ENCODE measurements at places on chromosomes 11 and 22.

- DNase-seq = peak; percentile 52
Measured at GRCh38 chr11:10305262-10305963, 540 bp downstream of the ADM start.

- DNase-seq = no peak
Measured at GRCh38 chr11:41926339-41926738, 466.9 kb upstream of the LRRC4C start.

DNA sequence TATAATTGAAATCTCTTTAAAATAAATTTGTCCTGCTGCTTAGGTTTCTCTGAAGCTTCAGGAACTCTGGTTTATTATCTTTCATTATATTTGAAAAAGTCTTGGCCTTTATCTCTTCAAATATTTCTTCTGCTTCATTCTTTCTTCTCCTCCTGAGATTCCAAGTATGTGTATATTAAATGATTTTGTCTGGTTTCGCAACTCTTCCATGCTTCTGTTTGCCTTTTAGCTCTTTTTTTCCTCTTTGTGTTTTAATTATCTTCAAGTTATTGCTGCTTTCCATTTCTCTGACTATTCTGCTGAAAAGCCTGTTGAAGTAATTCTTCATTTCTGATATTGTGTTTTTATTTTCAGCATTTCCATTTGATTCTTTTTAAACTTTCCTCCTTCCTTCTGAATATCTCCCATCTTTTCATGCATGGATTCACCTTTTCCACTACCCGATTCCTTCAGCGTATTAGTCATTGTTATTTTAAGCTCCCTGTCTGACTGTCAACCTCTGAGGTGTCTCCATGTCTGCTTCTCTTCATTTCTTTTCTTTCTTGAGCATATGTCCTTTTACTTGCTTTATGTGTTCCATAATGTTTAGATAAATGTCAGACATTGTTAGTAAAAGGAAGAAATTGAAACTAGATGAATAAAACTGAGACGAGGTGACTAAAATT is 46.6 kb upstream of the CTSC start:
- DNase-seq = no peak

DNA sequence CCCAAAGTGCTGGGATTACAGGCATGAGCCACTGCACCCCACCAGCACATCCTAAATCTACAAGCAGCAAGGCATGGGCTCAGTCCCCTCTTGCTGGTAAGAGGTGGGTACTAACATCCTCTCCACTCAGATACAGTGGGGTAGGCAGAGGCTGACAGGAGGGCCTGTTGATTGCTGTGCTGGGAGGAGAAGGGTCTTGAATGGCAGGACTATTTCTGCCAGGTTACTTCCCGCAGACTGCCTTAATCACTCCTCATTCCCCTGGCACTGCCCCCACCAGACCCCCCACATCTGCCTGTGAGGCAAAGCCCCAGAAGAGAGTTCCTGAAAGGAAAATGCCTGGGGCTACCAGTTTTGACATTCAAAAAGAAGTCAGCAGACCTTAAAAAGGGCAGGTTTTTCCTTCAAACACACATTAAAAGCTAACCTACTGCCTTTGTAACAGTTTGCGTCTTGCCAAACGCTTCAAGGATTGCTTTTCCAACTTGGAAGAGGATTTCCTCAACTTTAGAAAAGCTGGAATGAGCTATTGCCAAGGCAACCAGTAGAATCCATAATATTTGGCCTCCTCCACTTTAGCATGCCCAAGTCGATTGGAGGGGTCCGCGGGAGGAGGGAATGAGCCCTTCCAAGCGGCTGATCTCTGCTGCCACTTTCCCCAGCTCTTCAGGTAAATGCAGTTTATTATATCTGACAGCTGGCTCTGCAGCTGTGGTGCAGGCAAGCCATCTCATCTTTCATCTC is 62.0 kb downstream of the FDX1 start:
- no peak for DNase-seq

DNA sequence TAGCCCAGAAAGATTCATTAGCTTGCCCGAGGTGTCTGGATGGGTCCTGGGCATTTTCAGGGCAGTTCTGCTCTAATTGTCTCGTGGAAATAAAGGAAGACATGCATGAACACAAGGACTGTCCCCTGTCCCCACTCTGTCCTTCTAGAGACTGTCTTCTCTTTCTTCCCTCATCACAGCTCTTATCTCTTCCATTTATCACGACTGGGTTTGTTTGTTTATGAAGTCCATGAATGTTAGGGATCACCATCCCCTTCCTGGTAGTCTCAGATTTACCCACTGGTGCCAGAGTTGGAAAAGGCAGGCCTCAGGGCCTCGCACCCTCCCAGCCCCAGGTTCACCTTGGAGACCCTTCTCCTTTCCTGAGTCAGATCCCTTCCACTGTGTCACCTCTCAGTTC is 134.8 kb downstream of the PARVA start:
- no peak for DNase-seq

- no peak for DNase-seq
Measured at GRCh38 chr22:32745251-32745995, 56.1 kb upstream of the TIMP3 start.

DNA sequence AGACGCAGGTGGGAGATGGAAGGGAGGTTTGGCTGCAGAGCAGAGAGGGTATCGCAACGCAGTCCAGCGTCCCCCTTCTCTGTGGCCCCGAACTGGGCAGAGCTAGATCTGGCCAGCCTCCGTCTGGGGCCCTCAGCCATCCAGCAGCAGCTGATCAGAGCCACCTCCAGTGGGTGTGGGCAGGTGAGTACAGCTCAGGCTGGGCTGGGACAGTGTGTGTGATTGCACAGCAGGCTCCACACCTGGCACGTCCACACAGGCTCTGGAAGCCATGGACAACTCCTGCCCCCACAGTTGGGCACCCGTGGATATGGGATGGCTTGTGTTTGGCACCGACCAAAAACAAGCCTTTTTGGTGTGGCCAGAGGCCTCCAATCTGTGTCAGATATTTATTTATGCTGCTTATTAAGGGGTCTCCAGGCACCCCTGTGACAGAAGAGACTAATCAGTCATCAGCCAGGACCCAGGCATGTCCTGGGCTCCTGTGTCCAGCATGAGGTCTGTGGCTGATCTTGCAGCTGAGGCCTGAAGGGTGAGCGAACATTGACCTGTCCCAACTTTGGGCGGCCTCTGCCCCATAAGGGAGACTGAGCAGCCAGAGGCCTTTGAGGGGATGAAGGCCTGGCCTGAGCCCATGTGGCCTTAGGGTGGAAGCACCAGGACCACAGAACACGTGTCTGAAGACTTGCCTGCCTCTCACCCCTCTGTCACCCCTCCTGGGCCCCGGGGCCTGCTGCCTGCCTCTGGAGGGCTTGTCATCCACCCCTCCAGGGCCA is 18.6 kb downstream of the POLR3H start:
- no peak for DNase-seq

GRCh38 chr11:125070699-125071254 is 7.7 kb downstream of the SLC37A2 start:
- peak; percentile 25 for DNase-seq

- DNase-seq = no peak
Measured at GRCh38 chr11:91998481-91998880, 226.1 kb upstream of the FAT3 start.

- DNase-seq = no peak
Measured at GRCh38 chr11:31818874-31819331, 7.8 kb upstream of the PAX6 start.

DNA sequence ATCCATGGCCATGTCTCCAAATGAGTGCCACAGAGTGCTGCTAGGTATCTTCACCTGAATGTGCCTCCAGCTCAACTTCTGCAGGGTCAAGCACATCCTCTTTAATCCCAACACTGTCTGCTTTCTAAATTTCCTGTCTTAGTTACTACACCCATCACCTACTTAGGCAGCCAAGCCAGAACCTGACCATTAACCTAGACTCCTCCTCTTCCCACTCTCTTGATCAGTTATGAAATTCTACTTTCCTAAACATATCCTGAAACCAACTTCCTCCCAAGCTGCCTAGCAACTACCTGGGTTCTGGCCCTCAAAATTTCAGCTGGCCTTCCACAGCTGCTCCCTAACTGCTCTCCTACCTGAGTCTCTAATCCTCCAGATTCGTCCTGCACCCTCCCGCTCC is 22.7 kb downstream of the CADM1 start:
- no peak for DNase-seq

DNA sequence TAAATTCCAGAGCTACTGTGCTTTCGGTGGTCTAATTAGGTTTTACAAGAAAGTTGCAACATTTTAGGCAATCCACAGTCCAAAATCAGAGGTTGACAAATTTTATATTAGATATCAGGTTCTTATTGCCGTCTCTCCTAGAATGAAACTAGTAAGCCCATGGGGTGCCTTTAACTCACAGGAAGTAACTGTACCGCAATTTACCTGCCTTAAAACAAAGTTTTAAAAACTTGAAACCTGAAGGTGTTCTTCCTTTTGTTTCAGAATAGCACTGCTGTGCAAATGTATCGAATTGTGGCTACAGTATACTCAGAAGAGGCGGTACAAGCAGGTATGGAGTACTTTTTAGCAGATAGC is 77.2 kb downstream of the PISD start:
- DNase-seq = no peak

- DNase-seq = no peak
Measured at GRCh38 chr11:74672956-74673692, 58.1 kb downstream of the CHRDL2 start.

DNA sequence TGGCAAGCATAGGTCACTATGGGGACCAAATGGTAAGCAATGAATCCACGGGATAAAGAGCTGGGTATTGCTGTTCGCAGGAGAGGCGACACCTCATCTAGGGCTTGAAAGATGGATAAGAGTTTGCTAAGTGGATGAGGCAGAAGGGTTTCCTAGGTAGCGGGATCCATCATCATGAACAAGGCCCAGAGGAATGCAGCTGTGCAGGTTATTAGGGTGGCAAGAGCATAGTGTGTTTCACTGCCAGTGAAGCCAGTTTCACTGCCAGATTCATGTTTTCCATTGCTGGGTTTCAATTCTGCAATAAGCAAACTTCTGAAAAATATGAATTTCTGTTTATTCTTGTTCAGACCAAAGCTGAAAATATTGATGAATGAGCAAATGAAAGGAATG is 27.2 kb downstream of the WEE1 start:
- peak; percentile 37 for DNase-seq

GRCh38 chr22:36775586-36775963 is 344 bp downstream of the IFT27 start:
- peak; percentile 50 for DNase-seq

GRCh38 chr22:24434471-24435322 is 7.3 kb downstream of the ADORA2A start:
- DNase-seq = peak; percentile 83
